ENCODE measurements at places on chromosomes 16 and 17.

- H3K27ac ChIP-seq, result no peak overlapping the region
- peaks cover under 1% of the 10 kb centered on the region for H3K36me3 ChIP-seq
- no peaks in the 10 kb centered on the region for H3K27me3 ChIP-seq
- peaks cover 4% of the 10 kb centered on the region for H3K4me1 ChIP-seq
- DNase-seq, result no peak
Measured at GRCh38 chr17:82444941-82445521, 5.5 kb downstream of the CYBC1 start.

- no peak overlapping the region for H3K27ac ChIP-seq
- no peak overlapping the region for H3K4me3 ChIP-seq
- no peaks in the 10 kb centered on the region for H3K36me3 ChIP-seq
Measured at GRCh38 chr17:9536061-9536460, 39.6 kb downstream of the STX8 start.

DNA sequence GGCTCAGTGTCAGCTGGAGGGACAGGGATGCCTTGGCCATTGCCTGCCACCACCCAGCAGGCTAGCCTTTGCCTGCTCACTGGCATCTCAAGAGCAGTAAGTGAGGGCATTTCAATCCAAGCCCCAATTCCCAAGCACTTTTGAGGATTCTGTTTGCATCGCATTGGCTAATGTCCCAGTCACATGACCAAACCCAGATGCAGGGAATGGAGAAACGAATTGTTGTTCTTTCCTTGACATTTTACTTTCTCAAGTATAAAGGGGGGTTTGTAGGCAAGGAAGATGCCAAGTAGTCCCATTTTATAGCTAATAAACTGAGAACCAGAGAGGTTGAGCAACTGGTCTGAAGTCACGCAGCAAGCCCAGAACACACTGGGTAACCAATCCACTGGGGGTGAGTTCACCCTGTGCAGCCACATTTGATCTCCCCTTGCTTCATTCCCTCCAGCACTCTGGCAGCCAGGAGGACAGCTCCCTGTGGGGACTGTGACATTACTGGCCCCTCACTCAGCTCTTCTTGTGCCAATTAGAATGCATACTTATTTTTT is 193.8 kb upstream of the CACNG3 start:
- DNase-seq, result no peak
- H3K27ac ChIP-seq, result no peak overlapping the region
- no peaks in the 10 kb centered on the region for H3K4me1 ChIP-seq
- no peaks in the 10 kb centered on the region for H3K36me3 ChIP-seq
- no peaks in the 10 kb centered on the region for H3K27me3 ChIP-seq

GRCh38 chr16:5982979-5983378 is 885.4 kb upstream of the EEF2KMT start:
- DNase-seq, result no peak
- H3K27me3 ChIP-seq, result no peaks in the 10 kb centered on the region

DNA sequence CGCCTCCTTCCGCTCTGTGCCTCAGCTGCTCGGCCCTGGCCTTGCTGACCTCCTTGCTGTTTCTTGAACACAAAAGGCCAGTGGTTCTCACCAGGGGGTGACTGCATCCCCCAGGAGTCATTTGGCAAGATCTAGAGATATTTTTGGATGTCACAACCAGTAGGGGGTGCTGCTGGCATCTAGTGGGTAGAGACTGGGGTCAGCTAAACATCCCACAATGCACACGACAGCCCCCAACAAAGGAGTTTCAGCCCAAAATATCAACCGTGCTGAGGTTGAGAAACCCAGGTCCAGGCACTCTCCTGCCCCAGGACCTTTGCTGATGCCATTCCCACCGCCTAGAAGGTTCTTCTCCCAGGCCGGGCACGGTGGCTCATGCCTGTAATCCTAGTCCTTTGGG is 39.7 kb downstream of the ABCC6 start:
- DNase-seq, result no peak
- H3K4me1 ChIP-seq, result no peaks in the 10 kb centered on the region
- H3K27ac ChIP-seq, result no peak overlapping the region
- peaks cover 1% of the 10 kb centered on the region for H3K36me3 ChIP-seq
- H3K27me3 ChIP-seq, result no peaks in the 10 kb centered on the region
- H3K4me3 ChIP-seq, result no peak overlapping the region

DNA sequence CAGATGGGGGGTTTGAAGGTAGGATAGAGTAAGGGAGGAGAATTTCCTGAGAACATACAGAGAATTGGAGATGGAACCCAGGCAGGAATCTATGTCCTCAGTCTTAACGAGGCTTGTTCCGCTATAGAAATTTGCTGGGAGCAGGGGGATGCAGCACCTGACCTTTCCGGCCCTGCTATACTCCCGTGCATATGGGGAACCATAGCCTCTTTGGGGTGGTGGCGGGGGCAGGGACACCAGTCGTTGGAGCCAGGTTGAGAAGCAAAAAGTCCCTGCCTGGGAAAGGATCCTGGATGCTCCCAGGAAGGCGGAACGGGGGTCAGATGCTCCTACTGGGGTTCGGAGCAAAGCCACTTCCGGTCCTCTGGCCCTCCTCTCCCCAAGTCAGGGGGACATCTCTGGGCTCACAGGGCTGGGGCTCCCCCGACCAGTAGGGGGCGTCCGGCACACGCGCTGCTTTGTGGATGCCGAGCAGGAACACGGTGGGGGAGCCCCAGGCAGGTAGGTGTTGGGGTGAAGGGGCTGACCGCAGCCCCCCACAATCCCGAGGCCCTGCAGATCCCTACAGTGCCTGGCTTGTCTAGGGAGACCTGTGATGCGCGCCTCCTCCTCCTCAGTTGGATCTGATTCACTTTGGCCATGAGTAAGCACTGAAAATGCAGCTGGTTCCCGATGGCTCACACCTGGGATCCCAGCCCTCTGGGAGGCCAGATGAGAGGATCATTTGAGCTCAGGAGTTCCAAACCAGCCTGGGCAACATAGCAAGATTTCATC is 15.5 kb upstream of the TFAP4 start:
- no peaks in the 10 kb centered on the region for H3K36me3 ChIP-seq
- peak; percentile 61 for DNase-seq
- H3K27ac ChIP-seq, result no peak overlapping the region
- no peak overlapping the region for H3K4me3 ChIP-seq
- no peaks in the 10 kb centered on the region for H3K27me3 ChIP-seq

- H3K4me3 ChIP-seq, result peak overlapping the region; percentile 8
- no peak for DNase-seq
- no peak overlapping the region for H3K27ac ChIP-seq
- H3K27me3 ChIP-seq, result peaks cover 100% of the 10 kb centered on the region
Measured at GRCh38 chr17:36935671-36936454, 1.4 kb upstream of the LHX1 start.

GRCh38 chr16:88195269-88195705 is 187.5 kb upstream of the ZNF469 start:
- no peak overlapping the region for H3K27ac ChIP-seq
- no peak overlapping the region for H3K4me3 ChIP-seq
- no peak for DNase-seq
- H3K27me3 ChIP-seq, result no peaks in the 10 kb centered on the region

GRCh38 chr17:48215583-48216139 is 108.1 kb downstream of the SNX11 start:
- no peak overlapping the region for H3K4me3 ChIP-seq
- no peak for DNase-seq
- H3K27me3 ChIP-seq, result no peaks in the 10 kb centered on the region
- H3K27ac ChIP-seq, result no peak overlapping the region

DNA sequence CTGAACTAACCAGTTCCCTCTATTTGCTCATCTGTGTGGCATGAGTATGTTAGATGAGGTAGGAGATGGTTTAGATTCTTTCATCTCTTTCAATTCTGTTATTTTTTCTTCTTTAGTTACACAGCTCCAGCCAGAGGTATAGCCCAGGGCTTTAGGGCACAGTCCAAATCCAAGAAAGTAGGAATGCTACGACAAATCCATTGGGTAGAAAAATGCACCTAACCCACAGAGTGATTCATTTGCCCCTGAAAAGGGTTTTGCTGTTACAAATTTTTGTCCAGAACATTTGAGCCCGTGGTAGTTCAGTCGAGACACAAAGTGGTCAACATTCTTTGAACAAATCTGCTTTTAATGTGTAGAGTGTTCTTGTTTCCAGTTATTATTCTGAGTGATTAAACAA is 250.7 kb downstream of the HS3ST3A1 start:
- no peak overlapping the region for H3K4me3 ChIP-seq
- H3K4me1 ChIP-seq, result no peaks in the 10 kb centered on the region
- no peak for DNase-seq
- no peak overlapping the region for H3K27ac ChIP-seq

DNA sequence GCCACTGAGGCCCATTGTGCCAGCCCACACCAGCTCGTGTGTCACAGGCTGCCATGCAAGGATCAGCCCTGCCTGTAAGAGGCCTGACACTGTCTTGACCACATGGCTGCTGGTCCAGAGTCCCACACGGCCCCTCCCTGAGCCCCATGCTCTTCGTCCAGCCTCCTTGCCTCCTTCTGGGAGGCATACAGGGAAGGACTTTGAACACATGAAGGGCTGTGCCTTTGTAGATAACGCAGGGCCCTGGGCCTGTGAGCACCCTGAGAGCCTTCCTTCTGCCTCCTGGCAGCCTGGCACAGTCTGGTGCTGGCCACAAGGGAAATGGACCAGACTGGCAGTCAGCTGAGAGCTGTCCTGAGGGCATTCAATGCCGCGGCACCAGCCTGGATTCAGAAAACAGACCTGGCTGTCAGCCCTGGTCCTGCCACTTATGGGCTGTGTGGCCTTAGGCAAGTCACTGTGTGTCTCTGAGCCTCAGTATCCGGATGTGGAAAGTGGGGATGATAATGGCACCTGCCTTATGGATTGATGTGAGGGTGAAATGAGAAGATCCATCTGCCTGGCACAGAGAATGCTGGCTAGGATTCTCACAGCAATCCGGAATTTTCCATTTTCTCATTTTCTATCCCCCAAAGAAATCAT is 19.2 kb upstream of the SPNS2 start:
- peaks cover under 1% of the 10 kb centered on the region for H3K4me1 ChIP-seq
- no peak overlapping the region for H3K27ac ChIP-seq
- no peaks in the 10 kb centered on the region for H3K27me3 ChIP-seq
- no peak for DNase-seq

DNA sequence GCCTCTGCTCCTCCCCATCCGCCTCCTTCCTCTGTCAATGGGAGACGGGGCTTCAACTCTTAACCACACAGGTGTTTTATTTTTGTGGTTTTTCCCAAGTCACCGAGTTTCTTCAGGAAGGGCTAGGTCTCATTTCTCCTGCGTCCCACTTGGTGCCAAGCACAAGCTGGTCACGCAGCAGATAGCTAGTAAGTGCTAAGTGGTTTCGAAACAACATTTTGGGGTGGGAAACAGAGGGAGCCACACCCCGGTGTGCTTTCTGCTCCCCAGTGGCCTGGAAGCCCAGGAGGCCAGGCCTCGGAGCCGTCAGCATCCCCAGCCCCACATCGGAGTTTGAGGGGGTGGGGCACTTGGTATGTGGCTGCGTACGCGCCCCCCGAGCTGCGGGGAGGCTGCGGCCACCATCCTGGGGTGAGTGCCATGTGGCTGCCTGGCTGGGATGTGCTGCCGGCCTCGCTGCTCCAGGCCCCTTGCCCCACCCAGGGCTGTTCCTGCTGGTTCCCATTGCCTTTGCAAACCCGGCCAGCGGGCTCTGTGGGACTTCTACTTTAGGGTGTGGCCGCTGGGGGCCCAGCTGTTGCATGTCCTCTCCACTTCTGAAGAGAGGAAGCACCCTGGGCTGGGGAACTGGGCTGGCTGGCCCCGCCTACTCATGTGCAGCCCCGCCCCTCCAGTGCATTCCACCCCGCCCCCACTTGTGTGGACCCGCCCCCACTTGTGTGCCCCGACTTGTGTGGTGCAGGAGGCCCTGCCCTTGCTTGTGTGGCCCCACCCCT is 55.6 kb downstream of the BAIAP2 start:
- H3K4me3 ChIP-seq, result no peak overlapping the region
- H3K4me1 ChIP-seq, result peaks cover 11% of the 10 kb centered on the region
- H3K27ac ChIP-seq, result no peak overlapping the region
- no peaks in the 10 kb centered on the region for H3K27me3 ChIP-seq

GRCh38 chr17:36545077-36545464 is 352 bp downstream of the GGNBP2 start:
- H3K27me3 ChIP-seq, result no peaks in the 10 kb centered on the region
- peak overlapping the region; percentile 95 for H3K4me3 ChIP-seq
- H3K36me3 ChIP-seq, result no peaks in the 10 kb centered on the region
- H3K27ac ChIP-seq, result peak overlapping the region; percentile 100

DNA sequence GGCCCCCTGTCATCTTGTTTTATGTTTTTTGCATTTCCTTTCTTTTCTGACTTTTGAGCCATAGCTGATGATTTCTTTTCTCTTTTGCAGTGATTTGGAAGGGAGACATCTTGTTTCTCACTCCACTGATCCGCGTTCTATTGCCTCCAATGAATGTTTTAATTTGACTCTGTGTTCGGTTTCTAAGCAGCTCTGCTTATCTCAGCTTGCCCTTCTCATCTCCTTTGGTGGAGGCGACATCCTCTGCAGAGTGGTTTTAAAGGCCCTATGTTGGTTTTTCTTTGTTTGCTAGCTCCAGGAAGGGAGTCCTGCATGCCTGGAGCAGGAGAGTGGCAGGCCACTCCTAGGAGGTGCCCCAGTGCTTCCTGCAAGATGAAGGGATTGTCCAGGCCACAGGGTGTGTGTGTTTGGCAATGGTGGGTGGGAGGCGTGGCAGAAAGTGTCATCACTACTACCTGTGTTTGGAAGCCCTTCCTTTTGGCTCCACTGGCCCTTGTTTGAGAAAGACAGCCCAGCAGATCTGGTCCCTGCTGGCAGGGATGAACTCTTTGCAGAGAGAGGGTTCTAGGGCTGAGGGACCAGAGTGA is 13.6 kb downstream of the SMPD3 start:
- no peaks in the 10 kb centered on the region for H3K4me1 ChIP-seq
- H3K4me3 ChIP-seq, result no peak overlapping the region
- H3K36me3 ChIP-seq, result no peaks in the 10 kb centered on the region
- DNase-seq, result no peak
- H3K27me3 ChIP-seq, result no peaks in the 10 kb centered on the region

- H3K27me3 ChIP-seq, result no peaks in the 10 kb centered on the region
- no peak overlapping the region for H3K4me3 ChIP-seq
- no peaks in the 10 kb centered on the region for H3K4me1 ChIP-seq
- no peaks in the 10 kb centered on the region for H3K36me3 ChIP-seq
Measured at GRCh38 chr17:61684172-61684571, 93.2 kb upstream of the NACA2 start.
